Fibroblast of lung (primary cell): ENCODE measurements at places on chromosomes 7 and 10. TPM values are rescaled to one million over a fixed set of nuclear protein-coding genes. Genes with fewer than 3 reads are reported as not detected.

Gene RBP3
- total RNA-seq: not detected in 2 replicates

Gene NOLC1
- 16.5 and 23.4 TPM in 2 replicates for total RNA-seq

Gene MMRN2
- total RNA-seq: 0.77 and 2.1 TPM in 2 replicates

Gene PON1
- total RNA-seq: not detected in 2 replicates

Gene CH25H
- total RNA-seq: 8.2 and 17.7 TPM in 2 replicates
